AG09309 (cell line): ENCODE measurements at places on chromosomes 1 and 21.

DNA sequence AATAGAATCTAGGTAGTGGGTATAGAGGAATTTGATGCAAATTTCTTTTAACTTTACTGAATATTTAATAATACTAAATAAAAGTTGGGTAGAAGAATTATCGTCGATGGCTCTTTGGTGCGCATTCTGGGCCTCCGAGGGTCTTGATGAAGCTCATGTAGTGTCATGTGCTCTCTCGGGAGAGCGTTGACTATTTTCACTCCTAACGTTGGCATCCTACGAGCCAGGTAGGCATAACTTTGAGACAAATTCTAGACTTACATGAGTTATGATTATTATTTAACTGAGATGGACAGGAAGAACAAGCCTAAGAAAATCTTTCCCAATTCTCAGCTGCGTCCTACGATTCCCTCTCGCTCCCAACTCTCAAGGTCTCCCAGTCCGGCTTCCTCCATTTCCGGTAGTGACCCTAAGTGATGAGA is 550 bp upstream of the PCAT6 start:
- DNase-seq = no peak

- DNase-seq = no peak
Observed at GRCh38 chr1:20884513-20884912, 97.4 kb upstream of the HP1BP3 start.

GRCh38 chr21:17622018-17622417 is 9.3 kb upstream of the BTG3 start:
- no peak for DNase-seq

DNA sequence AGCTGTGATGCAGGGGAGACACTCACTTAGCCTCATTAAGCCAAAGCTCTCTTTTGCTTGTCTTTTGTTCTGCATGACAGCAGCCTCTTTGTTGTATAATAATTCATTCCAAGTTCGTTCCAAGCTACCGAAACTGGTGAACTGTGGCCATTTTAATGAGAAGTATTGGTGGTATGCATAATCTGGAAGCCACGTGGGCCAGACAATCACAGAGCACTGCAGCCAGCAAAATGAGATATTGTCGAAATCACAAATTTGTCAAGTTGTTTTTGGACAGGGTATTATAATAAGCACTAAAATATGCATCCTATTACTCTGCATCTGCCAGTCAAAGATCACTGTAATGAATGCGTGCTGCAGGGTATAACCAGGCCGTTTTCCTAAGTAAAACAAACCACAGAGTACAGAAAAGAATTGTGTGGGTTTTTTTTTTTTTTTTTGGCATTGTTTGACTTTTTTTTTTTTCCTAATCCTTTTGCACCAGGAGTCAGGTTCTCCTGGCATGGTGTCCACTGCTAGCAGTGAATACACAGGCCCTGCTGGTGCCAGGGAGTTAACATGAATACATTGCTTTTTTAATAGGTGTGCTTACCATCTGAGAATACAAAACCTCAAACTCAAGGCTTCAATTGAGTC is 423.9 kb downstream of the PTBP2 start:
- peak; percentile 94 for DNase-seq

DNA sequence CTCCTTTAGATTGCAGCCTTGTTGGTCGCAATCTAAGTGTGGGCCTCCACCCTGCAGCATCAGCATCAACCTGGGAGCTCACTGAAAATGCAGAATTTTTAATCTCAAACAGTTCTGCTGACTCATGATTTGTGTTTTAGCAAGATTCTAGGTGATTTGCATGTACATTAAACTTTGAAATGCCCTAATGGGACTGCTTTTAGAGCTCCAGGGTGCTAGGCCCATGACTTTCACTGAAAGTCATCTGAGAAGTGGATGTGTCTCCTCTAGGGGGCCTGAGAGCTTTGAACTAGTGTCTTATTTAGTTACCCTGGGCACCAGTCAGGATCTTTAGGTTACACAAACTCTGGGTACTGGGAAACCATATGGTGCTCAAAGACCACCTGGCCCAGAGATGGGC is 9.0 kb downstream of the TRIM67 start:
- no peak for DNase-seq

GRCh38 chr1:907611-908451 is 15.9 kb upstream of the SAMD11 start:
- no peak for DNase-seq

GRCh38 chr1:176638713-176639526 is 175.9 kb downstream of the PAPPA2 start:
- no peak for DNase-seq

GRCh38 chr1:171582589-171582988 is 39.5 kb upstream of the MYOCOS start:
- no peak for DNase-seq

- DNase-seq = no peak
Observed at GRCh38 chr1:34511802-34512201, 243.0 kb upstream of the GJB5 start.

DNA sequence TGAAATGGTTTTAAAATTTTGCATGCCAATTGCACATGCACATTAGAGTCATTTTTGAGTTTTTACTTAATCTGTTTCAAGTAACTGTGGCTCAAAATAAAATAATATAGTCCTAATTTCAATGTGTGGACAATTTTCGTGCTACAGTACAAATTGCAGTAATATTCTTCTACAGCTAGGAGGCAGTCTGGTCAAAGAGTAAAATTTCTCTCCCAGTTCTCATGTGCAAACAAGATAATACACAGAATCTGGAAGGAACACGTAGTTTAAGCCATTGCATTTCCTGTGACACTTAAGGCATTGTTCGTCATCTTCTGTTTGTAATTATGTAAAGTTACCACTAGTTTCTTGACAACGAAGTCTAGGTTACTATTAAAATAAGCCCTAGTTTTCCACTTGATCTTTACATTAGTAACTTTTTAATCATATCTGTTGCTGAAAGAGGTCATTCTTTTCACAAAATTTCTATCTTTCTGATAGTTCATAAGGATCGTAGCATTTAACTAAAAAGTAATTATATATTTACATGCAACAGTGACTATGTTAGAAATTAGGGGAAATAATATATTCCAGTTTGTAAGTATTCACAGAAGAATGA is 28.9 kb downstream of the ODR4 start:
- peak; percentile 46 for DNase-seq

GRCh38 chr1:153607381-153607780 is 5.6 kb downstream of the S100A16 start:
- no peak for DNase-seq

- DNase-seq = no peak
Observed at GRCh38 chr1:247998811-247999210, 14.6 kb upstream of the OR2L5 start.

GRCh38 chr1:227748496-227749182 is 13.4 kb downstream of the SNAP47 start:
- no peak for DNase-seq

- DNase-seq = no peak
Observed at GRCh38 chr1:149932474-149932873, 4.2 kb downstream of the MTMR11 start.

GRCh38 chr1:91499904-91500755 is 521 bp upstream of the CDC7 start:
- DNase-seq = no peak
